GM10248 (cell line): ENCODE measurements at places on chromosomes 1 and 21.

- DNase-seq: no peak
These were observed 185.1 kb downstream of the KAZN start for GRCh38 chr1:14783592-14783886.

- DNase-seq: no peak
These were observed 21.4 kb downstream of the IGFN1 start for GRCh38 chr1:201212056-201212455.

GRCh38 chr1:238457610-238458009 lies 566.9 kb upstream of the ZP4 start:
- DNase-seq: no peak

DNA sequence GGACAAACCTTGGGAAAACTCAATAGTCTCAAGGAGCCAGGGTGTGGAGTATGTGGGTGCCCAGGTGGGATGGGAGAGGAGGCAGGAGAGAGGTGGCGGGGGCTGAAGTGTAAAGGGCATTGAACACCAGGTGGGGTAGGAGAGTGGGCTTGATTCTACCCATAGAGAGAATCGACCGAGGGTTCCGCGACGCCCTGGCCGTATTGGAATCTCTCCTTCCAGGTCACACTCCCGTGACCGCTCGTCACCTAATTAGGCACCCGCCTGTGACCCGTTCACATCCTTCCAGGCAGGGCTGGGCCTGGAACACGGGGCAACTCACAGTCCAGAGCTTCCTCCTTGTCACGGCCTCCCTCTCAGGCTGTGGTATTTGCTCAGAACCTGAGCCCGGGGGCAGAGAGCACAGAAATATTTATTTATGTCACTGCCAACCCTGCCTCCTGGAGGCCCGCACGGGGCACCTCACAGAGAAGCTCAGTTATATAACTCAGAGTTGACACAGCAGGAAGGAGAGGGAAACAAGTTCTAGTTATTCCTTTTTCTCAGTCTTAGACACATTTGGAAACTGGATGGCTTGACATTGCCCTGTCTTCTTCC lies 12.0 kb downstream of the NCMAP start:
- no peak for DNase-seq

DNA sequence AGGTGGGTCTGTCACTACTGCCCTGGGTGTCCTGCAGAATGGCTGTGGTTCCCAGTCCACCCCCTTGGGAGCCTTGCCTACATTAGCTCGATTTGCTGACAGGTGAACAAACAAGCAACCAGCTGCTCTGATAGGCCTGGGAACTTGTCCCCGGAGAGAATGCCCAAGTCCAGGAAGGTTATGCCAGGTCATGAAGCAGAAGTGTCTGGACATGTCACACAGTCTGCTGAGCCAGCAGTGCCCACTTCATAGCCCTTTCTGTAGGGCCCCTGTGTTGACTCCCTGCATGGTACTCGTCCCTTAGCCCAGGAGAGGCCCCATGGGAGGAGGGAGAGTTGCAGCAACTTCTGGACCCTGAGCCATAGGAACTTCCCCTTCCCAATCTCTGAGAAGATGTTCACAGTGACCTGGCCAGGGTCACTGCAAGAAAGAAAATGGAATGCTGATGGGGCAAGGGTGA lies 31.0 kb downstream of the UCK2 start:
- no peak for DNase-seq

DNA sequence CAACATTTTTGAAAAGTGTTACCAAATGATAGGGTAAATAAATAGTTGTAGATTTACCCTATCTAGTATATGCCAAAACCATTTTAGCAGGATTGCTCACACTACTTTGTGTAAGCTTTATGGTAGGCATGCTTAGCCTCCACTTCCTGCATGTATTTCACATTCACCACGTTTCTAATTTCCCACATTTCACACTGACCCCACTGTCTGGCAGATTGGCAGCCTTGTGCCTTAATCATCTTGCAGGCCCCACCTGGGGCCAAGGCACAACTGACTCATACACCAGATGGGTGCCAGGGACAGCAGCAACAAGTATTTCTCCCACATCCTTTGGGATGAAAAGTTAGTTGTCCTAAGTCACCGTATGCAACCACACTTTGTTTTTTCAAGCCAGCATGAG lies 21.2 kb upstream of the CENPF start:
- no peak for DNase-seq

DNA sequence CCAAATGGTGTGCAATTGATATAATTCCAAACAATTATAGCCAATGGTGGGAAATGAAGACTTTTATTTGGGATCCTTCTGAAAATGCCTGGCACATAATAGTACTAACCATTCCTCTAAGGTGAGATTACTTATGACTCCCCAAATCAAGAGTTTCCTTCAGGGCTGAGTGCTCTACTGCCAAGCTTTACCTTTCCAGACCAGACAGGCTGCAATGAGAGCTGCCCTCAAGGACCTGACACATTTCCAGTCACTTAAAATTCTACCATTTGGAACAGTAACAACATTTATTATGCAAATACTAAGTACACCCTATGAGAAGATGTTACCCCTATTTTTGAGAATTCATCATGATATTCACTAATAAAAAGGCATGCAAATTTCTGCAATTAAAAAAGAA lies 21.1 kb downstream of the PAXBP1 start:
- DNase-seq: no peak

GRCh38 chr1:230827081-230827681 lies 41.1 kb downstream of the C1orf198 start:
- DNase-seq: no peak

DNA sequence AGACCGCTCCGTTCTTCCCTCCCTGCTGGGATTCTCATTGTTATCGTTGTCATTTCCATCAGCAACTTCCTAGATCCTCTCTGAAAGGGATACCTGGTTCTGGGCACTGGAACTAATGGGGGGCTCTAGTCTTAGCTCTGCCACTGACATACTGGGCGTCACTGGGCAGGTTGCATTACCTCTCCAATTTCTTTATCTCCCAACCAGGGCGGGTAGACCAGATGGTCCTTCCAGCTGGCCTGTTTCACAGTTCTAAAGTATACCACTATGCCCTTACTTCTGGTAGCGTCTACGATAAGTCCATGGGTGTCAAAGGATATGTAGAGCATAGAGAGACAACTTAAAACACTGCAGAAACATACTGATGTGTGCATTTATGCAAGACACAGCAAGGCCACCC lies 1.4 kb downstream of the GPR37L1 start:
- no peak for DNase-seq

- no peak for DNase-seq
These were observed 2.6 kb downstream of the RERE start for GRCh38 chr1:8814865-8815264.

- DNase-seq: peak; percentile 62
These were observed at the start of gene TMEM54 for GRCh38 chr1:32900956-32901822. Gene TMEM54, minus strand, starts transcription at chr1:32901389. Its CDS starts 151 bp downstream, at chr1:32901238.

- no peak for DNase-seq
These were observed 54.6 kb downstream of the CASQ2 start for GRCh38 chr1:115713906-115714305.

DNA sequence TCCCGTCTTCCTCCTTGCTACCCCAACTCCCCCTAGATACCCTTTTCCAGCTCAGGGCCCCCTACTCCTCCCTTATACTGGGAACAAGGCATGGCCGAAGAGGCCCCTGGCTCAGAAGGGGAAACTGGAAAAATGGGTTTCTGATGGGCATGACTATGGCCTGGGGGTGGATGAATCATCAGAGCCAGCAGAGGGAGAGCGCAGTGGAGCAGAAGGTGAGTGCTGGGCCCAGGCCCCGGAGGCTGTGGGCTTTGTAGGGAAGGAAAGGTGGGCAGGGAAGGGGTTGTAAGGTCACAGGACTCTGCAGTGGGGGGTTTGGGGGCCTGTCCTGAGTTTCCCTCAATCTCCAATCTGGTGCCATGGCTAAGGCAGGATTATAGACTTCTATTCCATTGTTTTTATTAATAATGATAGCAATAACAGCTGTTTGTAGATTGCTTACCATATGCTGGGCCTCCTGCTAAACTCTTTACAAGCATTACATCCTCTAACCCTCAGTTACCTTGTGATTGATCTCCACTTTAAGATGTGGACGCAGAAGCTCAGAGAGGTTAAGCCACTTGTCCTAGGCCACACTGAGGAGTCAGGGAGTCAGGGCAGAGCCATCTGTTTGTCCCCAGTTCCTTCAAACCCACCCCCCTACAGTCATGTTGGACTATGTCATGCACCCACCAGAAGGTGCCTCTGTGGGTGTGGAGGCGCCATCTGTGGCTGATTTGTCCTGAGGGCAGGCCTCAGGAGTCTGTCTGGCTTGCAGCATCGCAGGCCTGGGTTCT lies 36.2 kb upstream of the ZNF362 start:
- no peak for DNase-seq

DNA sequence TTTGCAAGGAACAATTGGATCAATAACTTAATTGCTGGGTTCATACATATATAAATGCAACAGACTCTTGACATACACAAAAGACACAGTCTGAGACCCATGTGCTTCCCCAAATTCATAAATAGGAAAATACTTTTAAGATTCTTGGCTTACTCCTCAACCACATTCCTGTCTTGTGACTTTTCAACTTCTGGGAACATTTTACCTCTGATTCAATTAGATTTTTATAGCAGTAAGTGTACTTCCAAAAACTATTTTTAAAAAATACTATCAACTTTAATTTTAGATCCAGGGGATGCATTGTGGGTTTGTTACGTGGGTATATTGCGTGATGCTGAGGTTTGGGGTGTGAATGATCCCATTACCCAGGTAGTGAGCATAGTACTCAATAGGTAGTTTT lies 406.7 kb downstream of the RPS6KC1 start:
- DNase-seq: no peak

DNA sequence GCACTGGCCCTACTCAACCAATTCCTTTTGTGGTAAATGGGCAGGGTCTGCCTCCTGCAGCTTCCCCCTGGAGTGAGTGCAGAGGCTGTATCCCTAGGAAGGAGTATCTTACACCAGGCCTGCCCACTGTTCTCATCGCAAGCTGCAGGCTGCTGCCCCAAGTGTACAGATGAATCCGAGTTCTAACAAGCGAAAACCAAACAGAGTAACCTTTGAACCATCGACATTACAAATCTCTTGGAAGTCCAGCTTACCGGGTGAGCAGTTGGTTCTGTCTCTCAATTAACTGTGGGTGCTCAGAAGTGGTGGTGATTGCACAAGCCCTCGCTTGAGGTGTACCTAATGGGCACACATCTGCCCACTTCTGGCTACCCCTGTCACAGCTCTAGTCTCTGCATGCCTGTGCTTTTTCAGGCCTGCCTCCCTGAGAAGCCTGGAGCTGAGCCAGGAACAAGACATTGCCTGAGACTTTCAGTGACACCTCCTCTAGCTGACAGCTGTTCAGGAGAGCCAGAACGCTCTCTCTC lies 22.7 kb downstream of the INAVA start:
- no peak for DNase-seq

DNA sequence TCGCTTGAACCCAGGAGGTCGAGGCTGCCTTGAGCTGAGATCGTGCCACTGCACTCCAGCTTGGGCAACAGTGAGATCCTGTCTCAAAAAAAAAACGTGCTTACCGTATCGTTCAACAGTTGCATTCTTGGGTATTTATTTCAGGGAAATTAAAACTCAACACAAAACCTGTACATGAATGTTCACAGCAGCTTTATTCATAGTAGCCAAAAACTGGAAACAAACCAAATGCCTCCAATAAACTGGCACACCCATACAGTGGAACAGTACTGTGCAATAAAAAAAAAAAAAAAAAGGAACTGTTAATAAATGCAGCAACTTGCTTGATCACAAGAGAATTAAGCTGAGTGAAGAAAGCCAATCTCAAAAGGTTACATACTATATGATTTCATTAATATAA lies 6.7 kb downstream of the KHDRBS1 start:
- no peak for DNase-seq

DNA sequence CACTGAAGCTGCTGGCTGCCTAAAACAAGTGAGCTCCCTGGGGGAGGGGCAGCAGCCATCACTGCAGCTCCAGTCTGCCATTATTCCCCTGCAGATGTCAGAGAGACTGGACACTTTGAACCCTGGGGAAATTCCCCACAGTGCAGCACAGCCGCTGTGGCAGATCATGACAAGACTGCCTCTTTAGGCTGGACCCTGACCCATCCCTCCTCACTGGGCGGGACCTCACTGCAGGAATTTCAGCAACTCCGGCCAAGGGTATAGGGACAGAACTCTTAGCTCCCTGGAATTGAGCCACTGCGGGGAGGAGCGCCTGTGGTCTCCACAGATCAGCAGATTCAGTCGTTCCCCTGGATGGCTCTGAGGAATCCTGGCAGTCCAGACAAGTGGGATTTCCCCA lies 964.6 kb downstream of the BRINP3 start:
- no peak for DNase-seq

DNA sequence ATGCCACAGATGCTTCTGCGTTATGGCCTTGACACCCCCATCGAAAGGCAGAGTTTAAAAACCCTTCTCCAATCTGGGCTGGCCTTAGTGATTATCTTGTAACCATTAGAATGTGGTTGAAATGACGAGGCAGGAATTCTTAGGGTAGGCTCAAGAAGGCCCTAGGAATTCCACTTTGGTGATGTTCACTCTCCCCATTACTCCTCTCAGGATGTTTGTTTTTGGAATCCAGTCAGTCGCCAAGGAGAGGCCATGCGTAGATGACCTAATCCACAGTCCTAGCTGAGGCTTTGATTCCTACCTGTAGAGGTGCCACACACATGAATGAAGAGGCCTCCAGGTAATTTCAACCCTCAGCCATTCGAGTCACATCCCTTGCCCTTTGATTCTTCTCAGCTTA lies 318.2 kb downstream of the NEGR1 start:
- no peak for DNase-seq

GRCh38 chr1:99707535-99708142 lies 58.8 kb downstream of the FRRS1 start:
- peak; percentile 56 for DNase-seq

DNA sequence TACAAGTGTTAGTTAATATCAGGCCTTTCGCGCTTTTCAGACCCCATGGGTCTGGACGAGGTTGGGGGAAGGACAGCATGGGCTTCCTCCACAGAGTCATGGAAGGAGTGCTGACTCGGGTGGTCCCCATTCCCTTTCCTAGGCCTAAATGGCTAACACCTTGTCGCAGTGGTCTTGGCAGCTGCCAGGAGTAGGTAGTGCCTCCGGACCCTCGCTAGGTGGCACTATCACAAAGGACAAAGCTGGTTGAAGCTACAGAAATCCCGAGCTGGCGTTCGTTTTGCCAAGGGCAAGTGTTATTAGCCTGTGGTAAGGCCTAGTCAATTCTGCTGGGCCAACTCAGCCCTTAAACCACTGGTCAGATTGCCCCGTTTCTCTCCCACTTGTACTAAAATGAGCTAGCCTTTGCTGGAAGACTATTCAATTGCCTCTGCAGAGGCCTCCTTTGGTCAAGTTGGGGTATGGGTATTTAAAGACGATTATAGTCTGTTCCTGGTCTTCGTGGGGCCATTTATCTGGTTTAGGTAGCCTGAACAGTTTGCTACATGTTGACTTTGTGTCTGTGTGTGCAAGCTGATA lies 1.1 kb upstream of the UBE2Q1 start:
- peak; percentile 80 for DNase-seq

- DNase-seq: peak; percentile 55
These were observed 925 bp downstream of the PDE9A start for GRCh38 chr21:42654179-42654912.
